ENCODE measurements at places on chromosomes 5 and 9.

GRCh38 chr9:80501635-80502034 lies 929.9 kb downstream of the TLE4 start:
- no peak for DNase-seq

GRCh38 chr9:36881743-36882441 lies 152.2 kb downstream of the PAX5 start:
- no peak for DNase-seq

DNA sequence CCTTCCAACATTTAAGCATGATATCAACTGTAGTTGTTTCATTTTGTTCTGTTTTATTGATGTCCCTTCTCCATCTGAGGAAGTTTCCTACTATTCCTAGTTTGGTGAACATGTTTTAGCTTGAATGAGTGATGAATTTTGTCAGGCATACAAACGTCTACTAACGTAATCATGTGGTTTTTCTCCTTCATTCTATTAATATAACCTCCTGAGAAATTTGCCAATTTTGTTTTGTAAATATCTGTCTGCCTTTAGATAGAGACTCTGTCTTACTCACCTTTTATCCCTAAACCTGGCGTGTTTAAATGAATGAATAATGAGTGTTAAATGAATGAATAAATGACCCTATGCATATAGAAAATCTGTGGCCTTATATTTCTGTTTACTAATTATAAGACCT lies 26.5 kb upstream of the NREP start:
- no peak for DNase-seq

DNA sequence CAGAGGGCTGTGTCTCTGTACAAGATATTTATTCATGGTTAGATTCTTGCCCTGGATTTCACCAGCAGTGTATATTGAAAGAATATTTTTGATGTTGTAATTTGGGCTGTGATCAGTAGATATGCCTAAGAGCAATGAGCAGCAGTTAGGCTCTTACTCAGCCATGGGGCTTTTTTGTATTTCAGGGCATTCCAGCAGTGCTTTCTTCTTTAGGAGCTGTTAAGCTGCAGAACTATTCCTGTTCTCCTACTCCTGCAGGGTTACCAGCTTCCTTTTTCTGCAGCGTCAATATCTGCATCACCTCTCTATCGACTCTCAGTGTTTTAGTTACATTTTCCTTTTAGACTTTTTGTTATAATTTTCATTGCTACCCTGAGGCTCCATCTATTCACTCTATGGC lies 206.2 kb downstream of the SLCO4C1 start:
- DNase-seq, result no peak
